T-helper 17 cell (primary cell): ENCODE measurements at places on chromosomes 12 and 14.

DNA sequence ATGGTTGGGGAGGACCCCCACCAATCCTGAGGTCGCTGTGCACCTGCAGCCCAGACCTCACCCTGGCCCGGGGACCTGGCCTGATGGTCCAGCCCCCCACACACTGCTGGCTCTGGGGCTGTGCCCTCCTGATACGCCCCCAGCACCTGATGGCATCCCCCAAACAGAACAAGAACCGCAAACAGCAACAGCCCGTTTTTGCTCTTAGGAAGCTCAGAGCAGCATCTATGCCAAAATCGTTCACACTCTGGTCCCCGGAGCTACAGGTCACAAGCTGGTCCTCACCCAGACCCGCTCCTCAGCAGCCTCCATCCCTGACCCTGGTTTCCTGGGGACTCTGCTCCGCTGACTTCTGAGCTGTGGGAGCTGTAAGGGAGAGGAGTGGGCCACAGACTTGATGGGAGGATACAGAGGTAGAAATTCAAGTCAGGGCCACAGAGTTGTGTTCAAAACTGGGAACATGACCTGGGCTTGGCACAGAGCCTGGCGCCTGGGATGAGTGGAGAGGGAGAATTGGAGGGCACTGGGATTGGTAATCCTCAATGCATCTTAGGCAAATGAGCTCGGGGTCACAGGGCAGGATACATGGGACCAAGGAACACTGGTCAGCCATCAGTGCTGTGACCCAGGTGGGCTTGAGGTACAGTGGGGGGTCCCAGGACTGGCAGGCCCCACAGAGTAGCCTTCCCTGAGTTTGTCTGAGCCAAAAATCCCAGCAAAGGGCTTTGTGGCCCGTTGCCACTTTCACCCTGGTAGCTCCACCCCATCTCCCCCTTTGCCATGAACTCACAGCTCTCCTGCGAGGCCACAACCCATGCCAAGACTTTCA, 170.9 kb upstream of the RTL1 start:
- DNase-seq = no peak

GRCh38 chr12:39451977-39452376, 9.1 kb upstream of the KIF21A start:
- DNase-seq = no peak

DNA sequence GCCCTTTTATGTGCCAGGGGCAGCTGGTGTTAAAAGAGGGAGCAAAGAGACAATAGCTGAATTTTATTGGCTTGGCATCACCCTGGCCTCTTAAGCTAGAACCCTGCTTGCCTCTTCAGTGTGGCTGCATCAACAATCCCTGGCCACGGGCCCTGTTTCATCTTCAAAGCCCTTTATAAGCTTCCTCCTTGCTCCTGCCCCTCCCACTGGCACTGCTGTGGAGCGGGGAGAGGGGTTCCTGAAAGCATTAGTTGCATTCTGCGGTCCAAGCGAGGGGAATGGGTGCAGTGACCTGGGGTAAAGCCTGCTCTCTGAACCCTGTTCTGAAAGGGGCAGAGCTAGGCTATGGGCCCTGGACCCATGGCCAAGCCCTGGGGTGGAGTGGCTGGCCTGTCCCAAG, 220 bp upstream of the KRT83 start:
- no peak for DNase-seq

GRCh38 chr14:104563742-104564615, 15.6 kb upstream of the C14orf180 start:
- peak; percentile 68 for DNase-seq

- no peak for DNase-seq
These were observed 35.1 kb downstream of the CCDC85C start for GRCh38 chr14:99568567-99569560.

DNA sequence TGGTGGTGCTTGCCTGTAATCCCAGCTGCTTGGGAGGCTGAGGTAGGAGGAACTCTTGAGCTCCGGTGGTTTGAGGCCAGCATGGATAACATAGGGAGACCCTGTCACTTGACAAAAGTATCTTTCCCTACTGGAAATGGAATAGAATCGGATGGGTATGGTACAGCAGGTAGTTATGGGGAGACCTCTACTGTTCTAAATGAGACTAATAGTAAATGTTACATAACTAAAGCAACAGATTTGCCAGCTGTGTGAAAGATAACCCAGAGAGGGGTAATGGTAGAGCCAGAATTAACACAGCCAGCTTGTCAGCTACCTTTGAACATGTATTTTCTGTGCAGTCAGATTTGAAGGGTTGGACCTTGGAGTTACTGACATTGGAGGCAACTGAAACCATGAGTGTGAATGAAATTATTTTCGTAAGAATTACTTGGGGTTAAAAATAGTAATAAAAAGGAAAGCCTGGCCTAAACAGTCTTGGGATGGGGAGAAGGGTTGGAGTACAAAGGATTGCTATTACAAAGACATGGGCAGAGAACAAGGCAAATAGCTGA, 21.7 kb upstream of the NUP107 start:
- DNase-seq = no peak

DNA sequence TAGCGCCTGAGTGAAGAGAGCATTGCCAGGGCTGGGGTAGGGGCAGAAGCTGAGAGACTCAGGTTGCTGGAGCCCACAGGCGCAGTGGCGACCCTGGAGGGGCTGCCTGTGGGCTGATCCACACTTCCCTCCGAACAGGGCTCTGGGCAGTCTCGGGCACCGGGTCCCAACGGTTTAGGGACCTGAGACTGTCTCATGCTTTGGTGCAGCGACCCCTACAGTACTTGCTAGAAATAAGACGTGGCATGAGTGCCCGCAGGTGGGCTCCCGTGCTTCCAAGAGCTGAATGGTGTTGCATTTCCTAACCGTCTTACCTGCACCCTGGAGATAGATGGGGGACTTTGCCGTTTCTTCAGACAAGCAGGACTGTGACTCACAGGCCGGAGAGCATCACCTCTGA, 57.4 kb downstream of the AACS start:
- DNase-seq = no peak

GRCh38 chr14:54818201-54819133, 84.2 kb downstream of the GCH1 start:
- DNase-seq = no peak

DNA sequence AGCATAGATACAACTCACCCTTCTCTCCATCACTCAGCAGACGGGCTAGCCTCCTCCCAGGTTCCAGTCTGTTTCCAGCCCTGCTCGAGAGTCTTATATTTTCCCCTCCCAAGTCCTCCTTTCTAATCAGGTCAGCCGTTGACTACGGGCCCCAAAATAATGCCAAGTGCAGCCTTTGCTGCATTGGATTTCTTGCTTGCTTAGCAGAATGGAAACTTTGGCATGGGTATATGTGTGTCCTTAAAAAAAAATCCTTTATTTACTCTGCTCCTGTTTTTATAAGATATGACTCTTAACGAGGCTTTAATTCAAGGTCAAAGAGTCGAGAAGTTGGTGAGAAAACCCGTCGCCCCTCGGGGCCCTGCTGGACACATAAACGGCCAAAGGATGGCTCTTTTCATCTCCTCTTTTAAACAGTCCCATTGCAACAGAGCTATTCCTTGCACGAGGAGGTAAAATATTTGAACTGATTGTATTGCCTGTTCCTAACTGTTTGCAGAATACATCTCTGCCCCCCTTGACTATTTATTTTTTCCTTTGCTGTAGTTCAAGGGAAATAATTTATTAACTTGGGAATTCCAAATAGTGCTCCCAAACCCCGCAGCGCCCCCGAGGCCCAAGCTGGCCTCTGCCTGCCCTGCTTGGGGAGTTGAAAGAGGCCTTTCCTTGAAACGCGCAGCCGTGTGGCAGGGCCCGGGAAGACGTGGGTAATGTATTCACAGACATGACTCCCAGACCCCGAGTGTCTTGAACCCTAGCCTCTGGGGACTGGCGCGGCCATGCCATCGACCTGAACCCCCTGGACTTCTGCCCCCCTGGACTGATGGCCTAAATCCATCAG, 156.5 kb upstream of the MYL2 start:
- DNase-seq = no peak

DNA sequence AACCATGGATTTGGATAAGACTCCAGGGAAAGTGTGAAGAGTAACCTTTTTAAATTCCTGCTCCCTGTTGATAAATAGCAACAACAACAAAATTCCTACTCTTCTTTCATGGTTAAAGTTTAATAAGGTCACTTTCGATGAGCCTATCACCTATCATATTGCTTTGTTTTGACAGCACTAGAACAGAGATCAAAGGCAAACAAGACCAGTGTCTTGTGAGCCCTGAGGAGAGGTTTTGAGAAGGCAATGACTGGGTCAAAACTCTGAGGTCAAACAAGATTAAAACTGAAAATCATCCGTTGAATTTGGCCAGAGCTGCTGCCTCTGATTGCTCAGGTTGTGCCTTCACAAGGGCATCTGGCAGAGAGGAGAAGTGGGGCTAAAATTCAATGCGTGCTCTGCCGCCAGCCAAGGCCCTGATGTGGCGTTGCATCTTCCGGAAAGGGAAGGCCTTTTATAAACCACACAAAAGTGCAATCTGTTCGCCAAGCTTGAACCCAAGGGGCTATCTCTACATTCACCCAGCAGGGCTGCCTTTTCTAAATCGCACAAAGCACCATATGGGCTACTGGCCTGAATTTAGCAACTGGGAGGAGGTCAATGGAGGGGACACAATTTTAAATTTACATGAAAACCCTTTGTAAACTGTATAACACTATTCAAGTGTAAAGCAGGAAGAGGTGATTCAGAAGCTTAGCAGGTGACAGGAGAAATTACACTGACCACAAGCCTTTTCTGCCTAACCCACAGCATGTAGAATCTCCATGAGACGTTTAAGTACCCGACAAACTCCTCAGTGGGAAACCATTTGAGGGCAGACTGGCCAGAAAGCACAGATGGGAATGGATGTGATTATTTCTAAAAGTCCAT, 140.8 kb downstream of the DAD1 start:
- no peak for DNase-seq
